ENCODE measurements at places on chromosomes 16 and 17.
A peak's percentile ranks its signal among the peaks of the same experiment; 100 is the strongest.

GRCh38 chr16:11978080-11978479 is 1.5 kb downstream of the SNX29 start:
- DNase-seq = no peak

DNA sequence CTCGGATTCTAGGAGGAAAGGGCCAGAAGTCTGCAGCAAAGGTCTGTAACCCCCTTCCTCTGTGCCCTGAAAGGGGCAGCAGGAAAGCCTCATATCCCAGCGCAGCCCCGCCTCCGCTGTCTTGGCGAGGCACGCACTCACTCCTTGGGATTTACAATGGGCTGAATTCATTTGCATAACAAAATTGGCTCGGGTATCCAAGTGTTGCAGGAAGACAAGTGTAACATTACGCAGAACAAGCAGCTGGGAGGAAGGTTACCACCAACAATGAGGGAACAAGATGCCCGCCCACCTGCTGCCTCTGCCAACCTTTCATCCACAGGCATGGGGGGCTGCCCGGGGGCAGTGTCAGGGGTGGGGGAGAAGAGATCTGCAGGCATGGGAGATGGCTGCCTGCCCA is 130.4 kb downstream of the MRM1 start:
- DNase-seq = no peak

DNA sequence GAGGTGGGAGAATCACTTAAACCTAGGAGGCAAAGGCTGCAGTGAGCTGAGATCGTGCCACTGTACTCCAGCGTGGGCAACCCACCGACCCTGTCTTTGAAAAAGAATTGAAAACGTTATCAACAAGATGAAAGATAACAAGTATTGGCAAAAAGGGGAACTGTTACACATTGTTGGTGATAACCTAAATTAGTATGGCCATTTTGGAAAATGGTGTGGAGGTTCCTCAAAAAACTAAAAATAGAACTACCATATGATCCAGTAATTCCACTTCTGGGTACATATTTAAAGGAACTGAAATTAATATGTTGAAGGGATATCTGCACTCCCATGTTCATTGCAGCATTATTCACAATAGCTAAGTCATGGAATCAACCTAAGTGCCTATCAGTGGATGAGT is 61.0 kb downstream of the ABHD15 start:
- no peak for DNase-seq

DNA sequence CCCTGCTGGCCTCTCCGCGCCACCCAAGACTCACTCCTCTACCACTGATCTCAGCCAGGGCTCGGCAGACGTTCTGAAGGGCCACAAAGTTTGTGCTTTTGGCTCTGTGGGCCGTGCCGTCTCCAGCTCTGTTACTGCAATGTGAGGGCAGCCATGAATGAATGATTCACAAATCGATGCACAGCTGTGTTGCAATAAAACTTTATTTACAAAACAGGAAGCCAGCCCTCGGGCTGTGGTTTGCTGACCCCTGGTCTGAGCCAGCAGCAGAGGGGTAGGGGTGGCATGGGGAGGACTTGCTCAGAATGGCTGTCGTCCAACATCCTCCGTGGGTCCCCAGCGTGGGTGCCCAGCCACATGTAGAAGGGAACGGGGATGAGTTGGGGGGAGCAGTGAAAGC is 63.0 kb upstream of the PVALEF start:
- no peak for DNase-seq

- no peak for DNase-seq
These were observed 60.2 kb downstream of the RPGRIP1L start for GRCh38 chr16:53643474-53643873.

DNA sequence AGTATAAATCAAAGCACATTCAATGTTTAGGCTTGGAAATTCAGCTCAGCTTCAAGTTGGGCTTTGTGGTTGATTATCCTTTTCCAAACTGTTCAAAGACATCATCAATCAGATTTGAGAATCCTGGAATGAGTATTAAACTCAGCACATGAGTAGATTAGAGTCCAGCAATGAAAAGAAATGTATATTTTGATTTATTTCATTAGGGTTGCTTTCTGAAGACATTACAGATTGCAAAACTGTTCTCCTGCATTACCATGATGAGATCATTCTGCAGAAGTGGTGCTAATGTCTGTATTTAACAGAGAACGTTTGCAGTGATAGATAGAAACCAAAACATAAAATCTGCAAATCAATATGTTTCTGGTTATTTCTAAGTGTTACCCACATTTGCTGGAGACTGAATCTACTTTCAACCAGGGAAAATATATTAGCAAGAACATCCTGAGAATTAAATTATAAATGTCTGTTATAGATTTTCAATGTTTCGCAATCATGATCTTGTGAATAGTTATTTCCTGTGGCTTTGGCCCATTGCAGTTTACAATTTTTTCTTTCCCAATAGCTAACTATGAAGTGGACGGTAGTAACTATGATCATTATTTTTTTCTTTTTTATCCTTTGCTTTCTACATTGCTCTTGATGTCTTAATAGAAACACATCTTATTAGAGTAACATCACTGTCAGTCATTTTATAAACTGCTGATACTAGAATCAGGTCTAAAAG is 1125.7 kb upstream of the GOT2 start:
- DNase-seq = no peak

DNA sequence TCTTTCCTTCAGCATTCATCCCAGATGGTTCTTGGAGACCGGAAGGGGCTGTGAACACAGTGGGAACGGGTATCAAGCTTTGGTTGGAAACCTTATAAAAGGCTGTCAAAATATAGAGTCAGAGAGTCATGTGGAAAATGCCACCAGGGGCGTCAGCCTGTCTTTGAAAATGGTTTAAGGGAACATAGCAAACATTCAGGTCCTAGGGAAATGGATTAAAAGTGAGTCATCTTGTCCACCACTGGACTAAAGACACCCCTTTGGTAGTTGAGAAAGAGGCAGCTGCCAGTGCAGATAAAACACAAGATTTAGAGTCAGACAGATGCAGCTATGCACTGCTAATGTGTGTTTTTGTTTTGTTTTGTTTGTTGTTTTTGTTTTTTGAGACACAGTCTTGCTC is 47.8 kb upstream of the BCO1 start:
- DNase-seq = peak; percentile 62

DNA sequence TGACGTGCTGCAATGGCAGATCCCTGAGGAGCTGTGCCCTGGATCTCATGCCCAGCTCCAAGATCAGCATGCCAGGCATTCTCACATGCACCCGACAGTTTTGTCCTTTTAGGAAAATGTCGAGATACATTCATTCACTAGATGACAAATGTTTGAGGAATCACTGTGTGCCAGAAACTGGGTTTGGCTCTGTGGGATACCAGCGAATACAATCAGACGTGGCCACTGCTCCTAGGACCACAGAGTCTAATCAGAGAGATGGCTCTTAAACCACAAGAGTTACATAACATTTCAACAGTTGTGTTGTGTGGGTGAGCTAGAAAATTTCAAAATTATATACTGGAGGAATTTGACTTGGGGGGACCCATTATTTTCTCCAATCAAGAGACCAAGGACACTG is 579.7 kb downstream of the CDH13 start:
- no peak for DNase-seq

DNA sequence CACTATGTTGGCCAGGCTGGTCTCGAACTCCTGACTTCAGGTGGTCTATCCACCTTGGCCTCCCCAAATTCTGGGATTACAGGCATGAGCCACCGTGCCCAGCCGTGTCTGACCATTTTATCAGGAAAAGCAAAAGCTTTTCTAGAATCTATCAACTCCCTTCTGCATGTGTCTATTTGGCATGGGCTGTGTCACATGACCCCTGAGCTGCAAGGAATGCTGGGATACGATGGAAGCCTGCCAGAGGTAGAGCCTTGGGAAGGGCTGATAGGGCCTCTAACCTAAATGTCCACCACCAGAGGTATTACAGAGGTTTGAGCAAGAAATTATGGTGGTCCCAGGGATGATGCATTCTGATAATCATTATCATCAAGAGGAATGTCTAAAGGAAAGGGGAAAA is 616.2 kb downstream of the WWOX start:
- DNase-seq = no peak

GRCh38 chr17:65749479-65749878 is 188.0 kb upstream of the AXIN2 start:
- DNase-seq = peak; percentile 3

GRCh38 chr16:84925092-84925772 is 86.1 kb downstream of the ZDHHC7 start:
- DNase-seq = no peak

DNA sequence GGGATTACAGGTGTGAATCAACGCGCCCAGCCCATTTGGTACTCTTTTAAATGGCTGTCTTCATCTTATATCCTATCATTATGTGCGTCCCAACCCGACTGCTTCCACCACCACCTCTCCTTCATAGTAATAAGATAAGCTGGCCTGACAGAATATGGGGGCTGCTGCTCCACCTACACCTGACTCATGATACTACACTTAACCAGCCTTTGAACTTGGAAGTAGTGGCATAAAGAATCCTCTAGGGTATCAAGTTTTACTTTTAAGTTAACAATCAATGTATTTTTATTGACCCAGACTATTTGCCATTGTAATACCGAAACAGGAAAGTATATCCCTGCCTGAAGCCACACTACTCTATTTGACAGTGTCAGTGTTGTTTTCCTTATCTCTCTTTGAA is 18.8 kb downstream of the PDZD9 start:
- DNase-seq = no peak

- no peak for DNase-seq
These were observed 177.0 kb upstream of the C16orf82 start for GRCh38 chr16:26889740-26890139.

DNA sequence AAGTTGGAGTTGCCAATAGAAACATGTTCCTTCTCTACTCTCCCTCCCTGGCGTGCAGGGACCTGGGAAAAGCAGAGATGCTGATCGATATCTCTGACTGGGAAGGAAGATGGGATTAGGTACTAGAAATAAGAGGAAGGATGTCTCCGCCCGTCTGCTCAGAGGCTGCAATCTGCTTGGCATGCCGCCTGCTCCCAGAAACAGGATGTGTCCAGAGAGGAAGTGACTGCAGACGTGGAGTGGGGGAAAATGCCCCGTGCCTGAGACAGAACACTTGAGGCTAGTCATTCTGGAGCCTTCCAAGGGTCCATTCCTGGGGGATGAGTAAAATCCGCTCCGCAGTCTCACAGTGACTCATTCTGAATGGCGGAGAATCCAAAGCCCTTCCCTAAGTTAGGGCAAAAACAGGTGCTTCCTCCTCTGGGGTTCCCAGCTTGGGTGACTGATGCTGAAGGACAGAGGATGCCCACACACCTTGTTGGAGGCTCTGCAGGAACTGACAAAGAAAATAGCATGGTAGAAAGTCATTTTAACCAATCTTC is 45.0 kb upstream of the SMURF2 start:
- peak; percentile 100 for DNase-seq

- no peak for DNase-seq
These were observed 186.6 kb downstream of the PMP22 start for GRCh38 chr17:15078570-15078969.

DNA sequence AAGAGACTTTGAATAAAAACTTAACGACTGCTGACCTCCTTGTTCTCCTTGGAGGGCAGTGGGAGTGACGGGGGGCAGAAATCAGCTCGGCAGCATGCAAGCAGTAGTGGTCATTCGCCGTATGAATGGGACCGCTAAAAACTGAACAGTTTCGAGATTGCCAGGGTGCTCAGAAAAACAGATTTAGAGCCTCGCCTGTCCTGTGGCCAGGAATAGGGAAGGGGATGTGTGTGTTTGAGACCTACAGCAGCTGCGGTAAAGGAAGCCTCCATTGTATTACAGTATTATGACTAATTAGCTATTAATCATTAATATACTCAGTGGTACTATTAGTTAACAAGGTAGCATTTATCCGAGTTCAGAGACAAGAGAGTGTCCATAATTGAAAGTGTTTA is 670 bp upstream of the ZNF652 start:
- DNase-seq = no peak

GRCh38 chr16:87392821-87393679 is 914 bp downstream of the MAP1LC3B start:
- peak; percentile 47 for DNase-seq

- DNase-seq = no peak
These were observed 80.1 kb downstream of the PMP22 start for GRCh38 chr17:15184872-15185624.

- DNase-seq = no peak
These were observed 44.6 kb downstream of the CMTM4 start for GRCh38 chr16:66651965-66652364.

- no peak for DNase-seq
These were observed 9.2 kb upstream of the TNFRSF13B start for GRCh38 chr17:16980813-16981731.

- DNase-seq = peak; percentile 1
These were observed 589.6 kb downstream of the WWOX start for GRCh38 chr16:78689028-78689427.

GRCh38 chr16:53804467-53804866 is 100.5 kb downstream of the FTO start:
- DNase-seq = no peak

GRCh38 chr16:55045329-55045728 is 114.7 kb downstream of the IRX5 start:
- DNase-seq = no peak

DNA sequence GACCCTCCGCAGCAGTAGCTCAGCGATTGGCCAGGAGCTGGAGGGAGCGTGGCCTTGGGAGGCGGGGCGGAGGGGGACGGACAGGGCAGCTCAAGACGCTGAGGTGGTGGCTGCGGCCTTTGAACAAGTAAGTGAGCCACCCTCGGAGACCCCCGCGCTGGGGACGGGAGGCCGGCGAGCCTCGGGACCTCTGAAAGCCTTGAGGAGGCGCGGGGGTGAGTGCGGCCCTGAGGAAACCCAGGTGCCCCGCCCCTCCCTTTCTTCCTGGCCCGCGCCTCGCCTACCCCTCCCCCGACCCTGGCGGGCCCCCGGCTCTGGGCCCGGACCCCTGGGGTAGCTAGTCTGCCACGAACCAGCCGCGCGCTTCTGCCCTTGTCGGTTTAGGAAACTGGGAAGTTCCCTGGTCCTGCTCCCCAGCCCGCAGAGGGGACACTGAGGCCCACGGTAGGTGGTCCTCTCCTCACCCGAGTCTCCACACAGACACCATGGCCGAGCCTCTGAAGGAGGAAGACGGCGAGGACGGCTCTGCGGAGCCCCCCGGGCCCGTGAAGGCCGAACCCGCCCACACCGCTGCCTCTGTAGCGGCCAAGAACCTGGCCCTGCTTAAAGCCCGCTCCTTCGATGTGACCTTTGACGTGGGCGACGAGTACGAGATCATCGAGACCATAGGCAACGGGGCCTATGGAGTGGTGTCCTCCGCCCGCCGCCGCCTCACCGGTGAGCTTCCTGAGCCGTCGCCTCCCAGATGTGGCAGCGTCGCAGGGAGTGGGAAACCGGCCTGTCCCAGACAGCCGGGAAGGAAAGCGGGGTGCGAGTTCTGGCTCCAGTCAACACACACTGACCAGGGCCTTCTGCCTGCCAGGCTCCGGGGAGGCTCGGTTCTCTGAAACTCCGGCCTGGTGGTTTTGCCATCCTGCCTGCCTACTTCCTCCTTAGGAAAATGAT is at the start of gene MAPK7:
Gene MAPK7 (plus strand): TSS at position 83 of the 945 bp plus-strand sequence. CDS start 403 bp downstream, at position 486.
- no peak for DNase-seq

- DNase-seq = peak; percentile 76
These were observed 9.8 kb downstream of the TMEM204 start for GRCh38 chr16:1543085-1543896.

GRCh38 chr17:27760069-27760885 is 40.1 kb downstream of the NOS2 start:
- peak; percentile 14 for DNase-seq
